ENCODE measurements at places on chromosomes 1 and 21.

DNA sequence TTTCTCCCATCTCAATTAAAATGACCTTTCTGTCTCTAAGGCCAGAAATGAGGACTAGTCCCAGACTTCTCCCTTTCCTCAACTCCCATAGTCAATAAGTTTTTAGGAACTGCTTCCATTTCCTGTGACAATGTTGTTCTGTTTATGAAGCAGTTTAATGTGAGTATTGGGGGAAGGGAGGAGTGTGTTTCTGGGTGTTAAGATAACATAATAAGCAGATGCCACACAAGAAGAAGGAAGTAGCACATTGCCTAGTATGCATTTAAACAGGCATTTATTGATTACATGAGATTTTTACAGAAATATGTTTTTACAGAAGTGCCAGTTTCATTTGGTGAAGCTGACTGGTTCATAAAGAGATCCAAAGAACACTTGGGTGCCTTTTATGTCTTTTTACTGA is 65.6 kb upstream of the TNR start:
- no peak for DNase-seq

GRCh38 chr1:110189181-110189580 is 20.9 kb upstream of the KCNC4 start:
- no peak for DNase-seq

- no peak for DNase-seq
These were observed 58.5 kb upstream of the LRRC53 start for GRCh38 chr1:74570797-74571492.

- no peak for DNase-seq
These were observed 21.0 kb downstream of the C1orf87 start for GRCh38 chr1:60052601-60053000.

GRCh38 chr1:12420171-12420570 is 190.3 kb downstream of the VPS13D start:
- no peak for DNase-seq

Data from ovary (tissue), 10 donors.